GM23338 (cell line): ENCODE measurements at places on chromosomes 12 and 14. TPM values are rescaled to one million over a fixed set of nuclear protein-coding genes. Genes with fewer than 3 reads are reported as not detected.
A peak's percentile ranks its signal among the peaks of the same experiment; 100 is the strongest.

GRCh38 chr12:57620245-57620935 lies 9.2 kb downstream of the ARHGEF25 start:
- H3K36me3 ChIP-seq: peaks cover 4% of the 10 kb centered on the region; the same call in 1 of the 2 replicates
- peak overlapping the region; percentile 59 for H3K4me3 ChIP-seq
- H3K27me3 ChIP-seq: peaks cover 100% of the 10 kb centered on the region
- no peak overlapping the region for H3K27ac ChIP-seq
- H3K4me1 ChIP-seq: peaks cover 24% of the 10 kb centered on the region

DNA sequence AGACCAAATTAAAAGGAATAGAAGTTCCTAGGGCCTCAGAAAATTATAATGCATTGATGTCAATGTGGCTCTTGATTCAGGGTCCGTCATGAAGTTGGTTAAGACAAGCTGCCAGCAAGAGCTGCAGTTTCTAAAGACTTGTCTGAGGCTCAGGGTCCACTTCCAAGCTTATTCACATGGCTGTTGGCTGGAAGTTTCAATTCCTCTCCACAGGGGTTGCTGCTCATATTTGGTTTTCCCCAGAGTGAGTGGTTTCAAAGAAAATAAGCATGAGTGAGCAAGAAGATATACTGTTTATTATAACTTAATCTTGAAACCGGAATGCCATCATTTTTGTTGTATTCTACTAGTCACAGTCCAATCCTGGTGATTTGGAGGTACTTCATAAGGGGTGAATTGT lies 1247.4 kb downstream of the LRFN5 start:
- no peak for DNase-seq
- H3K4me3 ChIP-seq: no peak overlapping the region
- H3K27me3 ChIP-seq: no peaks in the 10 kb centered on the region
- H3K27ac ChIP-seq: no peak overlapping the region
- no peaks in the 10 kb centered on the region for H3K36me3 ChIP-seq
- H3K4me1 ChIP-seq: no peaks in the 10 kb centered on the region; the same call in 1 of the 2 replicates

- DNase-seq: peak; percentile 30
- peaks cover 4% of the 10 kb centered on the region; the same call in 1 of the 2 replicates for H3K4me1 ChIP-seq
- no peak overlapping the region for H3K4me3 ChIP-seq
- H3K27ac ChIP-seq: no peak overlapping the region
- peaks cover 48% of the 10 kb centered on the region for H3K27me3 ChIP-seq
- H3K36me3 ChIP-seq: no peaks in the 10 kb centered on the region
Observed at GRCh38 chr12:21939435-21939834, 1.8 kb downstream of the ABCC9 start.

CLBA1 gene
- 1.8 and 4.9 TPM in 2 replicates for total RNA-seq
